ENCODE measurements at places on chromosomes 2 and 18. TPM values are rescaled to one million over a fixed set of nuclear protein-coding genes. Genes with fewer than 3 reads are reported as not detected.
A peak's percentile ranks its signal among the peaks of the same experiment; 100 is the strongest.

Gene DOK6
- total RNA-seq: 1.2 TPM

Gene OR6B2
- not detected for total RNA-seq

- DNase-seq: no peak
- no peak overlapping the region for H3K27ac ChIP-seq
- no peaks in the 10 kb centered on the region for H3K4me1 ChIP-seq
- no peak overlapping the region for H3K4me3 ChIP-seq
Observed at GRCh38 chr18:73717570-73717969, 430.1 kb downstream of the FBXO15 start.

GRCh38 chr18:23824240-23824639 lies 135.0 kb downstream of the LAMA3 start:
- H3K4me1 ChIP-seq: peaks cover 10% of the 10 kb centered on the region
- peak overlapping the region; percentile 90 for H3K27ac ChIP-seq
- no peaks in the 10 kb centered on the region for H3K27me3 ChIP-seq
- no peak overlapping the region for H3K4me3 ChIP-seq
- no peak for DNase-seq
- H3K36me3 ChIP-seq: no peaks in the 10 kb centered on the region

GRCh38 chr2:64504774-64505720 lies 19.1 kb upstream of the AFTPH start:
- H3K4me3 ChIP-seq: no peak overlapping the region
- DNase-seq: no peak
- no peaks in the 10 kb centered on the region for H3K27me3 ChIP-seq

GRCh38 chr2:85095094-85095493 lies 38.1 kb upstream of the TCF7L1 start:
- H3K4me3 ChIP-seq: no peak overlapping the region
- H3K27ac ChIP-seq: no peak overlapping the region
- DNase-seq: no peak

GRCh38 chr2:97900806-97901205 lies 94.9 kb downstream of the TMEM131 start:
- no peak overlapping the region for H3K4me3 ChIP-seq
- DNase-seq: no peak
- no peaks in the 10 kb centered on the region for H3K36me3 ChIP-seq
- H3K27me3 ChIP-seq: no peaks in the 10 kb centered on the region
- H3K27ac ChIP-seq: no peak overlapping the region

DNA sequence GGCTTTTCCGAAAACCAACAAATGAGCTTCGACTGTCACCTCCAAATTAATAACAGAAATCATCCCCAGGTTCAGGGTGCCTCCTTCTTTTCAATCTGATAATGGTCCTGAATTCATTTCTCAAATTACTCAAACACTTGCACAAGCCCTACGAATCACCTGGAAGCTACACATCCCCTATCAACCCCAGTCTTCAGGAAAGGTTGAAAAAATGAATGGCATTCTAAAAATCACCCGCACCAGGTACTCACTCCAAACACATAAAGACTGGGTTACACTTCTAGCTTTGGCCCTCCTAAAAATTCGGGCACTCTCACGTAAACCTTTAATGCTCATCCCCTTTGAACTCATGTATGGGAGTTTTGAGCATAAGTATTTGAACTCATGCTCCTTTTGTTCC lies 23.9 kb downstream of the EIF2AK2 start:
- no peaks in the 10 kb centered on the region for H3K27me3 ChIP-seq
- H3K36me3 ChIP-seq: no peaks in the 10 kb centered on the region
- H3K27ac ChIP-seq: no peak overlapping the region

DNA sequence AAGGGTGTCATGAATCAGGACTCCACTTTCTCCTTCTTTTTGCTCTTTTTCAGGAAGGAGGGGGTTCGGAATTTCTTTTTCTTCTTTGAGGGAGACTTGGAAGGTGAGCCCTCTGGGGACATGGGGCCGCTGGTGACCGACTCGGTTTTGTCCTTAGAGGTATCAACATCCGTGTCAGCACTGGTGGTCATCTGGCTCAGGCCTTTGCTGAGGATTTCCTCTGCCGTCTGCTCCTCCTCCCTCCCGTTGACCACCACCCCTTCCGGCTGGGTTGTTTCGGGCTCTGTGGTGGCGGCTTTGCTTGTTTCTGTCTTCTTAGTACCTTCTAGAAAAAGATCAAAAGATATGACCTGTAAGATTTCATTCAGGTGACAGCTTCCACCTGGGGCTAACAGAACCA lies 104.6 kb downstream of the ADD2 start:
- no peaks in the 10 kb centered on the region for H3K4me1 ChIP-seq
- no peak overlapping the region for H3K27ac ChIP-seq
- DNase-seq: no peak

DNA sequence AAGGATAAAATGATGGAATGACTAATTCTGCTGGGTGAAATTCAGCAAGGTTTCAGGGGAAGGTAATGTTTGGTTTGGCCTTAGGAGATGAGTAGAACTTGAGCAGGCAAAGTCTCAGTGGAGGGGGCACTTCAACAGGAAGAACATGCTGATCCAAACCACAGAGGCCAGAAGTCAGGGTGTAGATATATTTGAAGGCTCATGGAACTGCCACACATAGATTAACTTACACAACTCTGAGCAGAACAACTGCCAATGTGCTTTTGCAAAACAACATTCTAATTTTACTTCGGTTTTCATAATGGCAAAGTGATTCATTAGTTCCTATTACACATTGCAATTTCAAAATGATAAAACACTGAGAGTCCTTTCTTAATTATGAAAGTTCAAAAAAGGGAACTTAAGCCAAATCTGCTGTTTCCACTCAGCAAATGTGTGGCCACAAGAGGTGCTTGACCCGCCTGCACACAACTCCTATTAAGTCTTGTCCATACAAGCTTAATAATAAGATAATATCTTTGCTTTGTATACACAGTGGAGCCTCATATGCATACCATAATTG lies 284.8 kb downstream of the MREG start:
- no peak overlapping the region for H3K27ac ChIP-seq
- no peaks in the 10 kb centered on the region for H3K27me3 ChIP-seq
- H3K4me1 ChIP-seq: no peaks in the 10 kb centered on the region
- DNase-seq: no peak
- H3K36me3 ChIP-seq: no peaks in the 10 kb centered on the region
- H3K4me3 ChIP-seq: no peak overlapping the region

DNA sequence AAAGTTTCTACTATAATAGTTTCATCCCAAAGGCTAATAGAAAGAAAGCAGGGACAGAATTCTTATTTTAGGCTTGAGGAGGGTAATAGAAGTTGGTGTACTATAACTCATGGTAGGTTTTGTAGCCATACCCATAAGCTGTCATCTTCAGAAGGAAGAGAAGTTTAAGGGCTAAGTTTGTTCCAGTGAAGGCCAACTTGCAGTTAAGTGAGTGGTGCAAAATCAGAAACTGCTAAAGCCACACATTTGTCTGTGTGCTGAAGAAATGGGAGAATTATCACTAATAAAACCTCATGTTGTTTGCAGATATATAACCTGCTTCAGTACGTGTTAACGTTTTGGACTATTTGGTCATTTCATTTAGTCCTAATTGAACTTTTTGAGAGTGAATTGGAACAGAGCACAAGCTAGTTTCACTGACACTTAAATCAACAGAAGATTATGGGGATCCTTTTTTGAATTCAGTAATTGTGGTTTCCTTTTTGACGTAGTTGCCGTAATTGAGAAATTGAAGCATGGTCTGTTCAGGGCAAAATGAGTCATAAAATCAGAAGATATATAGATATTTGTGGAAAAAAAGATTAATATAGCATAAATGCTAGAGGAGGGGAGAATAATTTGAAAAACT lies 69.1 kb downstream of the PHLPP1 start:
- H3K27me3 ChIP-seq: no peaks in the 10 kb centered on the region
- H3K4me3 ChIP-seq: no peak overlapping the region

- no peaks in the 10 kb centered on the region for H3K4me1 ChIP-seq
- no peaks in the 10 kb centered on the region for H3K27me3 ChIP-seq
Observed at GRCh38 chr18:59628995-59629394, 68.2 kb downstream of the CCBE1 start.

GRCh38 chr2:154480521-154480920 lies 218.0 kb upstream of the KCNJ3 start:
- no peak overlapping the region for H3K27ac ChIP-seq
- DNase-seq: no peak
- no peak overlapping the region for H3K4me3 ChIP-seq
- no peaks in the 10 kb centered on the region for H3K36me3 ChIP-seq
- H3K27me3 ChIP-seq: no peaks in the 10 kb centered on the region

- no peaks in the 10 kb centered on the region for H3K4me1 ChIP-seq
- no peaks in the 10 kb centered on the region for H3K36me3 ChIP-seq
- no peak overlapping the region for H3K27ac ChIP-seq
- no peak for DNase-seq
- no peaks in the 10 kb centered on the region for H3K27me3 ChIP-seq
Observed at GRCh38 chr2:60045456-60045855, 508.0 kb downstream of the BCL11A start.

DNA sequence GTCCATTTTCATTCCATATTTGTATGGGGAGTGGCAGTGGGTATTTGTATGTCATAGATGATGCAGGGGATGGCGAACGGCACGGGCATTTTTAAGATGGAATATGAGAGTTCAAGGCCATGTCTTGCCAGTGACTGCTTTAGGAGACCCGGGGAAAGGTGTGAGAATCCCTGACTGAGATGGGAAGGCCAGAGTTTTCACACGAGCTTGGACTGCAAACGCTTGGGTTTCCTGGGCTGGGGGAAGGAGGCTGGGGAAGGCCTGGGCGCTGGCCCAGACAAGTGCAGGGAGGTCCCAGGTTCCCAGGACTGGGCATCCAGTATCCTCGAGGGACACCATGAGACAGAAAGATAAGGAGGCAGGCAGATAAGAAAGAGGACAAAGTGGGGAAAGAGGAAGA lies 35.2 kb downstream of the CNGA3 start:
- no peak overlapping the region for H3K27ac ChIP-seq
- H3K4me1 ChIP-seq: no peaks in the 10 kb centered on the region
- H3K27me3 ChIP-seq: no peaks in the 10 kb centered on the region
- no peaks in the 10 kb centered on the region for H3K36me3 ChIP-seq
- no peak for DNase-seq

- no peak overlapping the region for H3K4me3 ChIP-seq
- peak; percentile 59 for DNase-seq
- H3K27me3 ChIP-seq: no peaks in the 10 kb centered on the region
Observed at GRCh38 chr18:48023334-48024008, 93.0 kb upstream of the SMAD2 start.

- peak overlapping the region; percentile 53 for H3K27ac ChIP-seq
- H3K4me1 ChIP-seq: no peaks in the 10 kb centered on the region
- no peak overlapping the region for H3K4me3 ChIP-seq
- no peaks in the 10 kb centered on the region for H3K36me3 ChIP-seq
Observed at GRCh38 chr2:11698009-11698922, 28.3 kb upstream of the NTSR2 start.

GRCh38 chr2:50929661-50930060 lies 102.3 kb downstream of the NRXN1 start:
- no peak overlapping the region for H3K27ac ChIP-seq
- no peaks in the 10 kb centered on the region for H3K4me1 ChIP-seq
- H3K36me3 ChIP-seq: no peaks in the 10 kb centered on the region
- H3K4me3 ChIP-seq: no peak overlapping the region

DNA sequence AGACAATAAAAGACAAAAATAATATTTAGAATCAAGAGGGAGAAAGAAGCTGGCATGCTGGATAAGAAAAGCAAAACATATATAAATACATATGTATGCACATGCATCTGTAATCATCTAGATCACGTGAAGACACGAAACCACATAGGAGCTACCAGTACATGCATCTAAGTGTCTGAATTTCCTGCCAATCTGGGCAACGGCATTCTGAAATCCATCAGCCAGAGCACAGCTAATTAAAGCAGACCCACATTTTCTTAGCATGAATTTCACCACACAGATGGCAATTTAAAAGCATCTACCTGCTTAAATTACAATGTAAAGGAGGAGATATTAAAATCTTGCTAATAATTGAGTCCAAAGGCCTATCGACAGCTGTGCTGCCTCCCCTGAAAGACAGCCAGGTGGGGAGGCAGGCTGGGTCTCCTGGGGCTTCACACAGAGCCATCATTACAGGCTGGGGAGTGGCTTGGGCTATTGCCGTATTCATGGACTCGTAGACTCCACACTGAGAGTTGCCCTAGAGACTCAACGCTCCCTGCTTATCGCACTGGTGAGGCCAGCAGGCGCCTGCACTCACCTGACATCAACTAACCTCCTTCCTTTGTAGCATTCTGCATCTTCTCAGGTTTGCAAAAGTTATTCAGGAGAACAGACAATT lies 272.5 kb upstream of the PXDN start:
- no peak overlapping the region for H3K4me3 ChIP-seq
- no peaks in the 10 kb centered on the region for H3K27me3 ChIP-seq
- DNase-seq: no peak
- H3K36me3 ChIP-seq: no peaks in the 10 kb centered on the region

DNA sequence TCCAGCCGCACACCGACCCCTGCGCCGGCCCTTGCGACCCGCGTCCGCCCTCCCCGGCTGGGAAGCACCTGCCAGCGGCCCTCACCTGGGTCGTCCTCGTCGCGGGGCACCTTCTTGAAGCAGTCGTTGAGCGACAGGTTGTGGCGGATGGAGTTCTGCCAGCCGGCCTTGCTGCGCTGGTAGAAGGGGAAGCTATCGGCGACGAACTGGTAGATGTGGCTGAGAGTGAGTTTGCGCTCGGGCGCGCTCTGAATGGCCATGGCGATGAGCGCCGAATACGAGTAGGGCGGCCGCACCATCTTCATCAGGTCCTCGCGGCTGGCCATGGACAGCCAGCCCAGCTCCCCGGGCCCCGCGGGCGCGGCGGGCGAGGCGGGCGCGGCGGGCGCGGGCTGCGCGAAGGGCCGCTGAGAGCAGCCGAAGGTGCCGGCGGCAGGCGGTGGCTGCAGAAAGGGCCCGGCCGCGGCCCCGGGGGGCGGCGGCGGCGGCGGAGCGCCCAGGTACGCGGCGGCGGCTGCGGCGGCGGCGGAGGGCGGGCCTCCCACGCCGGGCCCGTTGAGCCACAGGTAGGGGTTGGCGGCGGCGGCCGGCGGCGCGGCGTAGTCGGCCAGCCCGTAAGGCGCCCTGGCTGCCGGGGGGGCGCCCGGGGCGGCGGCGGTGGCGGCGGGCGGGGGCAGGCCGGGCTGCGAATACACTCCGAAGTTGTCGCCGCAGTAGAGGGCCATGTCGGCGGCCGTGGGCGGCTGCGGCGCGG lies 505 bp downstream of the FOXI3 start:
- no peak overlapping the region for H3K27ac ChIP-seq
- H3K27me3 ChIP-seq: peaks cover 2% of the 10 kb centered on the region
- no peaks in the 10 kb centered on the region for H3K36me3 ChIP-seq

- H3K4me3 ChIP-seq: no peak overlapping the region
- H3K27ac ChIP-seq: no peak overlapping the region
- H3K4me1 ChIP-seq: peaks cover 8% of the 10 kb centered on the region
- H3K27me3 ChIP-seq: no peaks in the 10 kb centered on the region
Observed at GRCh38 chr2:53784436-53784835, 2.3 kb downstream of the ASB3 start.

GRCh38 chr2:240900141-240900860 lies 4.3 kb upstream of the MAB21L4 start:
- no peak overlapping the region for H3K27ac ChIP-seq
- no peaks in the 10 kb centered on the region for H3K36me3 ChIP-seq
- H3K4me3 ChIP-seq: no peak overlapping the region
- H3K27me3 ChIP-seq: no peaks in the 10 kb centered on the region
- no peak for DNase-seq
- H3K4me1 ChIP-seq: no peaks in the 10 kb centered on the region

GRCh38 chr2:235855011-235855410 lies 313.2 kb downstream of the GBX2 start:
- H3K4me3 ChIP-seq: no peak overlapping the region
- H3K27me3 ChIP-seq: no peaks in the 10 kb centered on the region
- no peak for DNase-seq
- no peak overlapping the region for H3K27ac ChIP-seq

Measured in uterus (tissue), 4 donors.